ENCODE measurements at places on chromosomes 1 and 21.

DNA sequence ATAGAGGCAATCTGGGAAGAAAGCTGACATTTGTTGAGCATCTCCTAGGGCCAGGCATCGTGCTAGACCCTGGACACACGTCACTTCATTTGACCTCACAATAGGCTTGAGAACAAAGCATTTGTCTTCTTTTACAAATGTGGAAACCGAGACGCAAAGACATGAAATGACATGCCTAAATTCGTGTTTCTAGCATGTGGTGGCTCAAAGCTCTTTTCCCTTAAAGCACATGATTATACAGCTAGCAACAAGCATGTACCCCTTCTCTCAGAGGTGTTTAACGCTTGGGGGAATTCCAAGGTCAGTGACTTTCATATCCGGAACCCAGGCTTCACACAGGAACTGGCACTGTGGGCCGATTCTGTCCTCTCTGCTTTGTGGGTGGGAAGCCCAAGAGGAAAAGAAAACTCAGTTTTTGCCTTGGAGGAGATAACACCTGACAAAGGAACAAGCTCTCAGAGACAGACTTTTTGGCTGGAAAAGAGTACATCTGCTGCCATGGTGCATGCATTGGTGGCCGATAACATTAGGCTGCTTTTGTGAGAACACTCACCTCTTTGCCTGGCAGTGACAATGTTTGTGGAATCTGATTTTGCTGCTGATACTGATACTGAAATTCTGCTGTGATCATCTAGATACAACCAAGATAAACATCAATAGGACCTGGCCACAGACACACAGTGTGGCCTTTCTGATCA lies 15.4 kb upstream of the CD2 start:
- H3K4me1 ChIP-seq: no peaks in the 10 kb centered on the region
- no peaks in the 10 kb centered on the region for H3K36me3 ChIP-seq
- no peaks in the 10 kb centered on the region for H3K27me3 ChIP-seq
- H3K27ac ChIP-seq: no peak overlapping the region

- no peak overlapping the region for H3K27ac ChIP-seq
- no peaks in the 10 kb centered on the region for H3K36me3 ChIP-seq
- DNase-seq: no peak
- H3K27me3 ChIP-seq: no peaks in the 10 kb centered on the region
- no peak overlapping the region for H3K4me3 ChIP-seq
Measured at GRCh38 chr1:1165485-1165884, 8.2 kb upstream of the TTLL10 start.

GRCh38 chr1:159594625-159595405 lies 7.2 kb downstream of the APCS start:
- no peaks in the 10 kb centered on the region for H3K27me3 ChIP-seq
- no peaks in the 10 kb centered on the region for H3K4me1 ChIP-seq
- H3K27ac ChIP-seq: no peak overlapping the region
- no peak overlapping the region for H3K4me3 ChIP-seq
- H3K36me3 ChIP-seq: no peaks in the 10 kb centered on the region

DNA sequence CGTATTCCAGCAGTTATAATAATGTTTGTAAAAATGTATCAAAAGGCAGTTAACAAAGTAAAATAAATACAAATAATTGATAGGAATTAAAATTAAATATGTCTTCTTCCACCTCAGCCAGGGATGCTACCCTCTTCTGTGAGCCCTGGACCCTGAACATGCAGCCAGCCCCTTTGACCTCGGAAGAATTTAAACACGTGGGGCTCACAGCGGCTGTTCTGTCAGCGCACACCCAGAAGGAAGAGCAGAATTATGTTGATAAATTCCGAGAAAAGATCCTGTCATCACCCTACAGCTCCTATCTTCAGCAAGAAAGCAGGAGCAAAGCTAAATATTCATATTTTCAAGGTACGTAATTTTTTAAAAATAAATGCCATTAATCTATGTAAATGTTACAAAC lies 26.5 kb downstream of the UTS2 start:
- no peaks in the 10 kb centered on the region for H3K27me3 ChIP-seq
- H3K4me3 ChIP-seq: no peak overlapping the region
- no peaks in the 10 kb centered on the region for H3K4me1 ChIP-seq
- no peak overlapping the region for H3K27ac ChIP-seq
- no peaks in the 10 kb centered on the region for H3K36me3 ChIP-seq

All from testis (tissue), 5 donors.